Activated effector memory CD4-positive, alpha-beta T cell treated with anti-CD3 and anti-CD28 coated beads, Interleukin-2, amount 50 U/mL, for 16 hours (primary cell): ENCODE measurements at places on chromosomes 1 and 21.

- DNase-seq, result no peak
These were observed 26.4 kb downstream of the TIAM1 start for GRCh38 chr21:31317688-31318087.

- no peak for DNase-seq
These were observed 235.4 kb downstream of the PCP4 start for GRCh38 chr21:40102682-40103081.

GRCh38 chr1:109114342-109114674, 393 bp downstream of the ELAPOR1 start:
- DNase-seq, result no peak

- DNase-seq, result no peak
These were observed 41.6 kb downstream of the FAAP20 start for GRCh38 chr1:2152954-2153353.

DNA sequence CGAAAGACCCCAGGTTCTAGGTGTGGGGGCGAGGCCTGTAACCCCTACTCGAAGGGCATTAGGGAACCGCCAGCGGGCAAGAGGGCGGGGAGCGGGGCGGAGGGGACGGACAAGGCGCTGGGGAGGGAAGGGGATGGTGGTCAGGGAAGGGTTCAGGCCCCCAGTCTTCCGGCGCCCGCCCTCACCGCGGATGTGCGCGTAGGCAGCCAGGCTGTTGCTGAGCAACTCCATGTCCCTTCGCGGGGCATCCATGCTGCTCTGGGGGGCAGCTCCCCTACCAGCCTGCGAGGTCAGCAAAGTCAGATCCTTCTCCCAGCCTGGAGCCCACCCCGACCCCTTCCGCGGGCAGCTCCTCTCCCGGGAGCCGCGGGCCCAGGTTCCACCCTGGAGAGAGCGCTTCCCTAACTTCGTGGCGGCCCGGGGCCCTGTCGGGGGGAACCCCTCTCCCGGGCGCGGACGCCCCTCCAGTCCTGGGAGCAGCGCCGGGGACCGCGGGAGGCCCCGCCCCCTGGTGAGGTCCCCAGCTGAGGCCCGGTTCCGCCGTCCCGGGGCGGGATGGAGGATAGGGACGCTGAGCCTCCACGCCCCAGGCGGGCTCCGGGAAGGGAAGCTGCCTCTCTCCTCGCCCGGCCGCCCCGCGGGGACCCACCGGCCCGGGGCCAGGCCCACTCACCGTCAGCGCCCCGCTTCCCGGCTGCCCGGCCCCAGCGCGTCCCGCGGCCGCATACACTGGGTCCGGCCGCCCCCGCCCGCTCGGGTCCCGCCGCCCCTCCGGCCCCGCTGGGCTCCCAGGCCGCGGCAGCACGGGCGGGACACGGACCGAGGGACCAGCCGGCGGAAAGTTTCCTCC, 434 bp downstream of the EVA1B start:
- DNase-seq, result peak; percentile 73

DNA sequence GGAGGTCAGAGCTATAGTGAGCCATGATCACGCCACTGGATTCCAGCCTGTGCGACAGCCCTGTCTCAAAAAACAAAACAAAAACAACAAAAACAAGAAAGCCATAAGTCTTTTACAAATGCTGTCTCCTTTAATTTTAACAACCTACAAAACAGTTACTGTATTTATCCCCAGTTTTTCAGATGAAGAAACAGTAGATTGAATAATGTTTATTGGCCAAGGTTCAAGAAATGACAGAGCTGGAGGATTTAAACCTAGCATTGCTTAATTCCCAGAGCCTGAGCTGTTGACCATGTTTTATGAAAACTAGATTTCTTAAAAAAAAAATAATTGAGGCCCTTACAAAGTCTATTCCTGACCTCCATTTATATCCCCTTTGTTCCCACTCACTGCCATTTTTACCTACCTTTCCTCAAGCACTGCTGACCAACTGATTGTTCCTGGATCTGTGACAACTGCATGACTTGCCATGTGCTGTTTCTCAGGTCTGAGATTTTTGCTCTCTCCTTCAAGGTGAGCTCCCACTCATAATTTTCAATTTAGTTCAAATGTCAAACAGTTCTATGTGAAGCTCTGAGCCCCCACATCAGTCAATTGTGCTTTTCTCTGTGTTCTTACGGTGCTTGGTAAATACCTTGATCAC, 140.8 kb downstream of the CHRM3 start:
- DNase-seq, result no peak

GRCh38 chr1:184359909-184360308, 26.9 kb upstream of the C1orf21 start:
- DNase-seq, result no peak

- no peak for DNase-seq
These were observed 283.4 kb downstream of the KCNH1 start for GRCh38 chr1:210850556-210850955.

DNA sequence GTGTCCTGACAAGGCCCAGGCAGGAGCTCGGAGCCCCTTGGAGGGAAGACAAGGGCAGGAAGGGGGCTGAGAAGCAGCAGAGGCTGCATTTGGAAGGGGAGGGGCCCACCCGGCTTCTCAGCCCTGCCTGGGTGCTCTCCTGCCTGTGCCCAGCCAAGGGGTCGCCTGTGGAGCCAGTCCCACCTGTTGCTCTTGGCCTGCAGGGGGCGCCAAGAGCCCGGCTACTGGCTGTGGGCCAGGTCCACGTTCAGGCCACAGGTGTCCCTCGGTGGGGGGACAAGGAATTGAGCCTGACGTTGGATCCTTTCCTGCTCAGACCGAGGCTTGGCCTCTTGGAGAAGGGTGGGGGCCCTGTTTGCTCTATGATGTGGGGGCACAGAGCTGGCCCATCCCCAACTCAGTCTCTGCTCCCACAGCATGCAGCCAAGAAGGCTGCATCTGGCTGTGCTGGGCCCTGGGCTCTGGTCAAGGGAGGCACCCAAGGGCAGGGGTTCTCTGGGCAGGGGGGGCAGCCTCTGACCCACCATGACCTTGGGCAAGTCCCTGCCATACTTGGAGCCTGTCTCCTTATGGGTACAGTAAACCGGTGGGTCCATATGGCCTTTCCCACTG, 10.9 kb downstream of the WNT4 start:
- DNase-seq, result peak; percentile 85

GRCh38 chr21:21412096-21412495, 413.9 kb downstream of the NCAM2 start:
- no peak for DNase-seq

GRCh38 chr21:26388731-26389231, 184.3 kb downstream of the CYYR1 start:
- DNase-seq, result no peak

GRCh38 chr1:43936431-43937151, 3.0 kb downstream of the ARTN start:
- DNase-seq, result no peak

- DNase-seq, result no peak
These were observed 420.4 kb upstream of the RUNX1 start for GRCh38 chr21:35469498-35469897.

DNA sequence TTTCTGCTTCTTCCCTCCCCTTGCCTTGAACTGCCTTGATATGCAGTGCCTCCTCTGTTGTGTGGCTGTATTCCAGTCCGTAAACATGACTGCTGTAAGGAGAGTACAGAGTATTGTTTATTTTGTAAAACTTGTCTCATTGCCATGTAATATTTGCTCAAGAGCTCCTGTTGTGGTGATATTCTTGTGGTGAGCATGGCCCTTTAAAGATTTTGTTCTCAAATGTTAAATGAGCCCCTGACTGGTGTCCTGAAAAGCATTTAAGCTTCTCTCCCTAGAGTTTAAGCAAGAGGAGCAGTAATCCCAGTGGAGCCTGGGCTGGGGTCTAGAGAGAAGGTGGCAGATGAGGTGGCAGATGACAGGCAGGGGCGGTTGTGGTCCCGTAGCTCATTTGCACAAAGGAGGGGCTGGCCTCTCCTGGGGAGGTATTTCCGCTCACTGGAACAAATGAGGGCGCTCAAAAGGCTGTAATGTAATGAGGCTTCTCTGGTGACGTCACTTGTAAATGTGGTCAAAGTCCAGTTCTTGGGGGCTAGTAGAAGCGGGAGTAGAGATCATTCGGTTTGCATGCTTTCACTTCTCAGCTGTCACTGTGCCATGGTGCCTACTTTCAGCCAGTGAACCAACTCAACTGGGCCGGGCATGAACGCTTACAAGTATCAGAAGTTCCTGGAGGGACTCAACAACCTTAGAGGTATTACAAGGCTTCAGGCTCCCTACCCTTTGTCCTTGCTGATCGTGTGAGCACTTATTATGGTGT, 46.0 kb upstream of the MACF1 start:
- no peak for DNase-seq

DNA sequence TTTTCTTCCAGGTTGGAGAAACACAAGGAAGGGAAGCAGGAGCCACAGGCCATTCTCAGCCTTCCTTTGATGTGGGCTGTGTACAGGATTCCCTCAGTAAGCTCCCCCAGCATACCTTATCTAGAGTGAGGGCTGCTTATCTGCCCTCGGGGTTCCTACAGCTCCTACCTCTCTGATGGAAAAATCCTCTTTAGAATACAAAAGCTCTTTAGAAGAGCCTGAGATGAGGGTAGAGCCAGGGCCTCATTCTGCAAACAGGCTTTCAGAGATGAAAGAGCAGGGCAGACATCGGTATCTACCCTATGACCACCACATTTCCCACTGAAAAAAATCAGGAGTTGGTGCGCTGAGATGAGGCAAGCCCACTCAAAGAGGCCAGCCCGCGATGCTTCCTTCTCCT, 85.1 kb downstream of the PLPP3 start:
- no peak for DNase-seq

DNA sequence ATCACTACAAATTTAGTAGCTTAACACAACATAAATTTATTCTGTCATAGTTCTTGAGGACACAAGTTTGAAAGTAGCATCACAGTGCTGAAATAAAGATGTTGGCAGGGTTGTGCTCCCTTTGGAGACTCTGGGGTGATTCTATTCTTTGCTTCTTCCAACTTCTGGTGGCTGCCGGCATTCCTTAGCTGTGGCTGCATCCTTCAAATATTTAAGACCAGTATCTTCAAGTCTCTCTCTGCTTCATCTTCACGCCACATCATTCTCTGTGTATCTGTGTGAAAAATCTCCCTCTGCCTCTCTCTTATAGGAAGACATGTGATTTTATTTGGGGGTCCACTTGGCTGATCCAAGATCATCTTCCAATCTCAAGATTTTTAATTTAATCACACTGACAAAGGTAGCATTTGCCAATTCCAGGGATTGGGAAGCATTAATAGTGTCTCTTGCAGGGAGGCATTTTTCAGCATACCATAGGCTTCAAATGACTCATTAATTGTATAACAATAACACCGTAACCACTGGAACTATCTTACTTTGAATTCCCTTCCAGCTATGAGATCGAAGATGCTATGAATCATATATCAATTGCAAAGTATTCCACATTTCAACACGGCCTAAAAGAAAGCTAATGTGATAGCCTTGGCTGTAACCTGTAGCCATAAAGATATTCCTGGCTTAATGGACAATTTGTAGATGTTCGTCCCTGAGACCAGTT, 74.6 kb downstream of the DPT start:
- DNase-seq, result no peak

- DNase-seq, result peak; percentile 39
These were observed 1.0 kb upstream of the TNNI1 start for GRCh38 chr1:201422436-201423030.

- DNase-seq, result no peak
These were observed 10.4 kb downstream of the ZBTB7B start for GRCh38 chr1:155012776-155013602.

DNA sequence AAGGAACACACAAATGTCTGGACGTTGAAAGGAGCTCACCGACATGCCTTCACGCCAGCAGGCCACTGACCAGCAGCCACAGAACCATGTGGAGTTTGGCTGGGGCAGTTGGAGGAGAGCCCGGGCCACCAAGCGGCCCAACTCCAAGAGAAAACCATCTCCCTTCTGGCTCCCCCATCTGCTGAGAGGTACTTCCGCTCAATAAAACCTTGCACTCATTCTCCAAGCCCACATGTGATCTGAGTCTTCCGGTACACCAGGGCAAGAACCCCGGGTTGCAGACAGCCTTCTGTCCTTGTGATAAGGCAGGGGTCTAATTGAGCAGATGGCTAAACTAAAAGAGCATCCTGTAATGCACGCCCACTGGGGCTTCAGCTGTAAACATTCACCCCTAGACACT, 24.4 kb downstream of the RGS4 start:
- DNase-seq, result no peak

DNA sequence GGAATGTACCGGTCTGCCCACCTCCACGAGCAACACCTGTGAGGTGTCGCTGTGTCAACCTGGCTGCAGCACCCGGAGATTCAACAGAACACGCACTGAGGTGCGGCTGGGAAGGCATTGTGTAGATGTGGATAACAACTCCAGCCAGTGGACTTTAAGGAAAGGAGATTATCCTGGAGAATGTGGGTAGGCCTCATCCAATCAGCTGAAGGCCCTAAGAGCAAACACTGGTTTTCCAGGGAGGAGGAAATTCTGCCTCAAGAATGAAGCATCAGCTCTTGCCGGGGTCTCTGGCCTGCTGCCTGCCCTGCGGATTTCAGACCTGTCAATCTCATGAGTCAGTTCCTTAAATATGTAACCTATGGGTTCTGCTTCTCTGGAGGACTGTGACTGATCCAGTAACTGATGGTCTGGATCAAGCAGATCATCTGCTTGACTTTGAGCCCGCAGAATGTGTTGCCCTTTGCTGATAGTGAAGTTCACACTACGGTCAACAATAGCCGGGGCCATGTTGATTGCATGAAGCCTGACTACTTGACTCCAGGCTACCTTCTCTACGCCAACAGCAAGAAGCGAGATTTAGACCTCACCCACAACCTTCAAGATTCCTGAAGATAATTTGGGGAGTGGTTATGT, 15.9 kb upstream of the PRDM15 start:
- no peak for DNase-seq

- peak; percentile 76 for DNase-seq
These were observed 95.2 kb downstream of the ITPKB start for GRCh38 chr1:226643611-226644540.

DNA sequence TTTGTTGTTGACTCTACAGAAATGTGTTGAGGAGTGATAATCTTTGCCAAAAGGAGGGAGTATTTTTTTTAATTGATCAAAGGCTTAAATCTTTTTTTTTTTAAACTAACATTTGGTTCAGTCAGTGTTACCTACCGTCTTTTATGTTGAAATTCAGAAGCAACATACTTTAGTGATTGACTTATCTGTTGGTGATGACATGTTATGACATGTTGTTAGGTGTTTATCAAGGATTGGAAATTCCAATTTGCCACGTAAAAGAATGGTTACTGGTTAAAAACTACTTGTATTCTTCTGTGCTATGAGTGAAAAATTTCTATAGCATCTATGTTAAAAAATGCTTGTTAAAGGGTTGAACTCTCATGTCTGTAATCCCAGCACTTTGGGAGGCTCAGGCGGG, 61.2 kb downstream of the DNM3 start:
- no peak for DNase-seq

- DNase-seq, result no peak
These were observed 12.8 kb downstream of the GFI1 start for GRCh38 chr1:92473781-92474495.

- DNase-seq, result no peak
These were observed 15.0 kb downstream of the ITGB2 start for GRCh38 chr21:44905728-44906090.

- DNase-seq, result no peak
These were observed 18.8 kb upstream of the EPS8L3 start for GRCh38 chr1:109782514-109782913.

- DNase-seq, result no peak
These were observed 270.7 kb downstream of the KAZN start for GRCh38 chr1:14869187-14869586.

- no peak for DNase-seq
These were observed 908 bp upstream of the ELK4 start for GRCh38 chr1:205632669-205633169.

GRCh38 chr1:187294421-187295201, 465.9 kb downstream of the PLA2G4A start:
- DNase-seq, result no peak

GRCh38 chr1:225319871-225320270, 108.0 kb downstream of the LBR start:
- no peak for DNase-seq

- no peak for DNase-seq
These were observed 332.2 kb downstream of the CHRM3 start for GRCh38 chr1:239718571-239718970.
